AG08395 (cell line): ENCODE measurements at places on chromosomes 2 and 18.

DNA sequence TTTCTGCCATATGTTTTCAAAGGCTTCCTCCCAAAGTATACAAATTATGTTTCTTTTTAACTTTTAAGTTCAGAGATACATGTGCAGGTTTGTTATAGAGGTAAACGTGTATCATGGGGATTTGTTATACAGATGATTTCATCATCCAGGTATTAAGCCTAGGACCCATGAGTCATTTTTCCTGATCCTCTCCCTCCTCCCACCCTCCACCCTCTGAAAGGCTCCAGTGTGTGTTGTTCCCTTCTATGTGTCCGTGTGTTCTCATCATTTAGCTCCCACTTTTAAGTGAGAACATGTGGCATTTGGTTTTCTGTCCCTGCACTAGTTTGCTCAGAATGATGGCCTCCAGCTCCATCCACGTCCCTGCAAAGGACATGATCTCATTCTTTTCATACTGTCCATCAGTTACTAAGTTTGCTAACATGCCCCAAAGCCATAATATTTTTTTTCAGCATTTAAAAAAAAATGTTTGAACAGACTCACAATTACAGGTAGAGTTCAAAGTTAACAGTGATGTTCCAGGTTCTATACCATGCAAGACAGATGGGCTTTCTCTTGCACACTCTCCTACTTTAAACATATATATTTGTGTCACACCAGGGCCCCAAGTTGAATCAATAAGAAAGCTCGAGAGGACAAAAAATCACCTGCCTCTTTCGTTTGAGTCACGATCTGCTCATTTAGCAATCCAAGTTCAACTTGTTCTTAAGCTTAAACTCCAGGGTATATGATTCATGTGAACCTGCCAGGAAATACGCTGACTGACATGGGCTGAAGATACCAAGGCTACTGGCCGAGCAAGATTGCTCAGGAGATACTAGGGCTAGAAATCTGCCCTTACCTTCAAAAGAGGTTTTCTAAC is 77.6 kb downstream of the AP1S3 start:
- no peak for DNase-seq

DNA sequence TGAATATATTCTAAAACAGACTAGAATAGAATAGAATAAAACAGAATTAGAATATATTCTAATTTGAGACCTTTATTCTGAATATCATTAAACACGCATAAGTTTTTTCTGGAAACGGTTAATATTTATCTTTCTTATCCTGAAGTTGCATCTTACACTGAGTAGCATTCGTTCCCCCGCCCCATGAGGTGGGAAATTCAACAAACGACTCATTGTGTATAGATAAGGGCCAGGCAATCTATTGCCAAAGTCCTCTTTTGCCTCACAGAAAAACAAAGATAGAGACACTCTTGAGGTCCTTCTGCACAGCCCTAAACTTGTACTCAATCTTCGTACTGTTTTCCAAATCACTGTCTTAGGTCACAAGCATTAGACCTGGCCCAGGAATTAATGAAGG is 98.1 kb downstream of the COL6A3 start:
- DNase-seq = no peak

DNA sequence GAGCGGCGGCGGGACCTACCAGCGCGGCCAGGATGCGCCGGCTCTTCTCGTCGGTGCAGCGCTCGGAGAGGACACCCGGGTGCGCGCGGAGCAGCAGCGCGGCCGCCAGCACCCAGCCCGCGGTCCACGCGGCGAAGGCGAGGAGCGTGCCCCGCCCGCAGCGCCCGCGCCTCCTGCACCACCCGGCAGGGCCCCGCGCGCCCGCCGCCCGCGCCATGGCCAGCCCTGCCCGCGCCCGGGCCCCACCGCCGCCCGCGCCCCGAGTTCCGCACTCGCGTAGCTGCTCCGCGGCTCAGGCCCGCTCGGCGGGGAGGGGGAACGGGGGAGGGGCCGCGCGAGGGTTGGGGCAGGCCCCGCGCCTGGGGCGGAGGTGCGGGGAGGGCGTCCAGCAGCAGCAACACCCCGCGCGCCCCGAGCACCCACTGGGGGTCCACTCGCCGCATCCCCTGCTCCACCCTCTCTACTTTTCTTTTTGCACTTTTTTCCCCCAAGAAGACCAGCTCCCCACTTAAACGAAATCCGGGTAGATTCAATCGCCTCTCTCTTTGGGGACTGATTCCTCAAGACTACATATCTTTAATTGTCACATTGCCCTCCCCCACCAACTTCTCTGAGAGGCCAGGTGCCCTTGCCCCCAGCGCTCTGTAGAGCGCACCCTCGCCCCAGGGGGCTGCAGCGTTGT is at the start of gene DIPK1C:
Gene DIPK1C (minus strand): TSS at position 266 of the 682 bp plus-strand sequence. CDS start 49 bp downstream, at position 217.
- no peak for DNase-seq

- DNase-seq = peak; percentile 43
These were observed 100.1 kb downstream of the WDPCP start for GRCh38 chr2:63488118-63488713.
